Activated T-helper 2 cell treated with anti-CD3 and anti-CD28 coated beads, Interferon-gamma antibody, Interleukin-2, Interleukin-4, amounts not matched to agents 10 μg/mL and 5 μg/mL and 100 μg/mL, durations not matched to agents 14 hours and 24 hours and 36 hours (primary cell): ENCODE measurements at places on chromosomes 2 and 18. TPM values are rescaled to one million over a fixed set of nuclear protein-coding genes. Genes with fewer than 3 reads are reported as not detected.

DNA sequence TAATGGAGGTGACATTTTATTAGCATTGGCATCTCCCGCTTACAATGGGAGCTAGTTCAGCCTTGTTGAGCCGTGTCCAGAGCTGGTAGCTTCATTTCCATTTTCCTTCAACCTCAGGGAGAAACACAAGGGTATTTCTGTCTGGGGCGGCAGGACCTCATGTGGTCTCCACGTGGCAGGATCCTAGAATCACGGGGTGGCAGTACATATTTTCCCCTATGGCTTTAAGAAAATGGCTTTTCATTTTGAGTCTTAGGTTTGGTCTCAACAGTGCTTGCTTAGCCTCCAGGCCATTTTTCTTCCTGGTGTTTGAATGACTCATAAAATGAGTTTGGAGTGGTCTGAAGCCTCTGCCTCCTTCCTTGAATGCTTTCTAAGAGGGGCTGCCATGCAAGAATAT lies 20.3 kb downstream of the CABLES1 start:
- DNase-seq, result no peak

CAPN14 gene
- 0.18 and 0.27 TPM in 2 replicates for total RNA-seq

DNA sequence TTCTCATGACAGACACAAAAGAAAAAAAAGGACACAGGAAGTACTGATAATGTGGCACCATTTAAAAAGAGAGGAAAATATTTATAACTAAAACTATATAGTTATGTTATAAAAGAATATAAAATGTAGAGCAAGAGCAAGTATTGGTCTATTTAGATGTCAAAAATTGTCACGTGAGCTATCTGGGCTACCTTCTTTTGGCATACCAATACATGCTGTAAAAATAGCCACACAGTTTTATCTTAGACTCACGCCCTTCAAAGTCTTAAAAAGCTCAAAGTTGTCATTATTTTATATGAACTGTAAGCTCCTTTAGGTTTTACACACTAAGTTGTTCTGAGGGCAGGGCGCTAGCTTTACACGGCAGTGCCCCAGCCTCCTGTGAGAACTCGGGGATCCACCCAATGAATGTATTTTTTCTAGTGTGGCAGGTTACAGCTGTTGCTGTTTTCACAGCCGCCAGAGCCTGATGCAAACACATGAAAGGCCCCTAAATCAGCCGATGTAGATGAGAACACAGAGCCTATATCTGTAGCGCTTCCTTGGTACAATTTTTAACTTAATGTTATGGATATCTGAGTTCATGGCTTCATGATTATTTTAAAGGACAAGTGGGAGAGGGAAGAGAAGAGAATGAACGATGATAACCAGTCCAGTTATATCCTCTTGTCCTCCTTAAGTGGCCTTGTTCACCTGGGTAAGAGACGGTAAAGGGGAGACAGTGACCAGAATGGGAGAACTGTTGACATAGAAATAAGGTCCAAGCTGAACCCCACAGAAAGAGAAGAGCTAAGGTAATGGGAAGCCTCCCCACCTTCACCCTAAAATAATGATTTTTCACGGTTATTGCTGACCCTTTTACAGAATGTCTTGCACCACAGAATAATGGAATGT lies 130.8 kb downstream of the CACNB4 start:
- DNase-seq, result no peak

PSTPIP2 gene
- 36.8 and 39.0 TPM in 2 replicates for total RNA-seq

- no peak for DNase-seq
These were observed 34.1 kb upstream of the VWC2L start for GRCh38 chr2:214376618-214377285.

DNA sequence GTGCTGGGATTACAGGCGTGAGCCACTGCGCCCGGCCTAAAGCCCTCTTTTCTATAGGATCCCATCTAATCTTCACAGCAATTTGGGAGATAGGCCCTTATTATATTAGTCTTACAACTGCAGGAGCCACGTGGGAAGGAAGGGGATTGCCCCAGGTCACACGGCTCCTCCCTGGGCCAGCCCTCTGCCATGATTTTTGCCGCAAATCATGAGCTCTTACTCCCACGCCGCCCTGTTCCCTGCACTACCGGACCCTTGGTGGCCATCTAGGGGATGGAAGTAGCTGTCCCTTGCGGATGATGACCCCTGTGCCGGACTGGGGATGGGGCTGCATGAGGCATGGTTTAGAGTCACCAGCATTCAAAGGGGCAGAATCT lies 28.4 kb upstream of the PTMA start:
- no peak for DNase-seq
